ENCODE measurements at places on chromosomes 1 and 21. TPM values are rescaled to one million over a fixed set of nuclear protein-coding genes. Genes with fewer than 3 reads are reported as not detected.

- H3K4me3 ChIP-seq = no peak overlapping the region
- peak; percentile 52 for DNase-seq
- no peaks in the 10 kb centered on the region for H3K36me3 ChIP-seq
- H3K4me1 ChIP-seq = peaks cover 7% of the 10 kb centered on the region
Observed at GRCh38 chr1:244341455-244342450, 110.0 kb downstream of the ADSS2 start.

GRCh38 chr1:47867438-47868347 is 129.5 kb downstream of the TRABD2B start:
- no peak overlapping the region for H3K4me3 ChIP-seq
- no peaks in the 10 kb centered on the region for H3K4me1 ChIP-seq
- DNase-seq = no peak
- no peaks in the 10 kb centered on the region for H3K36me3 ChIP-seq
- no peaks in the 10 kb centered on the region for H3K27me3 ChIP-seq

GRCh38 chr1:27507960-27508665 is 18.1 kb upstream of the WASF2 start:
- H3K4me3 ChIP-seq = no peak overlapping the region
- peaks cover 8% of the 10 kb centered on the region for H3K4me1 ChIP-seq
- no peak for DNase-seq
- H3K27me3 ChIP-seq = no peaks in the 10 kb centered on the region

DNA sequence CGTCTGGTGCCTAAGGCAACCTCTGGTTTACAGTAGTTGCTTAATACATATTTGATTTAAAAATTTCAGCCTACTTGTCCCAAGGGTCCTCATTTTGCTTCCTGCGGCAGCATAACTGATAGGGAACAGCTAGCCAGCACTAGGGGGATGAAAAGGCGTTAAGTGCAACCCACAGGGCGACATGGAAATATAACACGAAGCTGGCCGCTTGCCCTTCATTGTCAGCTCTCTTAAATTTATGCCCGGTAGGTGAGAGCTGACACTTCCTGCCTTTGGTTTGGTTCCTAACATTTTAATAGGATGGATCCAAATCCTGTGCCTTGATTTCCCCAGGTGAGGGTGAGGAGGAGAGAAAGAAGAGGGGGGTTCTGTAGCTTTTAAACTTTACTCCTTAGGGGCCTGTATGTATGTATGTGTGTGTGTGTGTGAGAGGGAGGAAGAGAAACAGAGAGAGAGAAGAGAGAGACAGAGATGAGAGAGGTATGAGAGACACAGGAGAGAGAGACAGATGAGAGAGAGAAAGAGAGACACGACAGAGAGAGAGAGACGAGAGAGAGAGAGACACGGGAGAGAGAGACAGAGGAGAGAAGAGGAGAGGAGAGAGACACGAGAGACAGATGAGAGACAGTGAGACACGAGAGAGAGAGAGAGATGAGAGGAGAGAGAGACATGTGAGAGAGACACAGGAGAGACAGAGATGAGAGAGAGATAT is 938 bp upstream of the ACTN2 start:
- H3K27ac ChIP-seq = peak overlapping the region; percentile 43
- H3K4me1 ChIP-seq = peaks cover 17% of the 10 kb centered on the region
- H3K36me3 ChIP-seq = peaks cover 2% of the 10 kb centered on the region
- DNase-seq = no peak
- H3K27me3 ChIP-seq = peaks cover 31% of the 10 kb centered on the region
- H3K4me3 ChIP-seq = peak overlapping the region; percentile 51

- H3K27me3 ChIP-seq = no peaks in the 10 kb centered on the region
- H3K36me3 ChIP-seq = no peaks in the 10 kb centered on the region
- no peaks in the 10 kb centered on the region for H3K4me1 ChIP-seq
- no peak overlapping the region for H3K4me3 ChIP-seq
- DNase-seq = no peak
- H3K27ac ChIP-seq = no peak overlapping the region
Observed at GRCh38 chr21:44262338-44263056, 800 bp upstream of the DNMT3L start.

DNA sequence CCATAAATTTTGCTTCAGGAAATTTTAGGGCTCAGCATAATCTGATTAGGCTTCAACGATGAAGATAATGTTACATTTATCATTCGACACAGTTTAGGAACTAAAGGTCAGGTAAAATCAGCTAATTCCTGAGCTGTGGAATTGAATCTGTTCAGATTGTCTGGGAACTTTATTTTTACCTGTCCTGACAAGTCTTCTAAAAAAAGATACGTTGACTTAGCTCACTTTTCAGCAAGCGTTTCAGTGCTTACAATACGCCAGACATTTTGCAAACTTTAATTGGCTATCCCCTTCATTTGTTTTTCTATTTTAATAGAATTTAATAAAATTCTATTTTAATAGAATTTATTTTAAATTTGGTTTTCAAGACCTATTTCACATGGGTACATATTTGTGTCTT is 57.8 kb downstream of the POU2F1 start:
- no peak overlapping the region for H3K4me3 ChIP-seq
- no peak for DNase-seq
- H3K4me1 ChIP-seq = peaks cover 55% of the 10 kb centered on the region
- no peaks in the 10 kb centered on the region for H3K27me3 ChIP-seq
- H3K36me3 ChIP-seq = no peaks in the 10 kb centered on the region

GRCh38 chr1:63012339-63012738 is 228.4 kb downstream of the ATG4C start:
- H3K36me3 ChIP-seq = no peaks in the 10 kb centered on the region
- no peaks in the 10 kb centered on the region for H3K4me1 ChIP-seq
- no peak overlapping the region for H3K4me3 ChIP-seq
- peaks cover 7% of the 10 kb centered on the region for H3K27me3 ChIP-seq
- no peak overlapping the region for H3K27ac ChIP-seq

SLAMF9 gene
- total RNA-seq = not detected

GRCh38 chr1:7534061-7534825 is 236.9 kb upstream of the VAMP3 start:
- no peak for DNase-seq
- no peak overlapping the region for H3K27ac ChIP-seq
- H3K36me3 ChIP-seq = no peaks in the 10 kb centered on the region
- H3K4me1 ChIP-seq = no peaks in the 10 kb centered on the region

- DNase-seq = peak; percentile 77
- no peak overlapping the region for H3K27ac ChIP-seq
- peaks cover 1% of the 10 kb centered on the region for H3K36me3 ChIP-seq
- peaks cover 7% of the 10 kb centered on the region for H3K4me1 ChIP-seq
Observed at GRCh38 chr21:32403201-32403777, 9.2 kb upstream of the EVA1C start.

SKI gene
- total RNA-seq = 34.0 TPM

DNA sequence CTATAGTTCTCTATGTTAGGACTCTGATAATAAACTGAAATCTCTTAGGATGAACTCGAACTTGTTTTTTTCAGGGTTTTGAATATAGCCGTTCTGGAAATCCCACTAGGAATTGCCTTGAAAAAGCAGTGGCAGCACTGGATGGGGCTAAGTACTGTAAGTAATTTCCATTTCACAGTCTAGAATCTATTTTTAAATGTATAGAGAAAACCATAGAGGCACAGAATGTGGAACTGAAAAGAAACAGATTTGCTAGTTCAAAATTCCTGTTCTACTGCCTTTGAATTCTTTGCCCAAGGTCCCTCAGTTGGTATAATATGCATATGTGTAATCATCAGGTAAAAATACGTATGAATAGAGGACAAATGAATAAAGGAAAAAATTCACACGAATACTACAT is 4.8 kb downstream of the CTH start:
- no peak for DNase-seq
- no peak overlapping the region for H3K27ac ChIP-seq
- no peaks in the 10 kb centered on the region for H3K27me3 ChIP-seq
- H3K36me3 ChIP-seq = peaks cover 14% of the 10 kb centered on the region
- no peak overlapping the region for H3K4me3 ChIP-seq
- peaks cover 7% of the 10 kb centered on the region for H3K4me1 ChIP-seq

HLCS gene
- total RNA-seq = 15.0 TPM

- no peaks in the 10 kb centered on the region for H3K36me3 ChIP-seq
- DNase-seq = no peak
Observed at GRCh38 chr1:238488401-238488800, 597.7 kb upstream of the ZP4 start.

GRCh38 chr21:44706026-44706705 is 5.2 kb downstream of the TSPEAR start:
- no peak overlapping the region for H3K27ac ChIP-seq
- peaks cover 11% of the 10 kb centered on the region for H3K36me3 ChIP-seq
- H3K4me3 ChIP-seq = no peak overlapping the region
- H3K27me3 ChIP-seq = peaks cover 71% of the 10 kb centered on the region

GRCh38 chr21:45420061-45421041 is 15.4 kb downstream of the COL18A1 start:
- H3K27me3 ChIP-seq = peaks cover 2% of the 10 kb centered on the region
- DNase-seq = no peak
- no peak overlapping the region for H3K4me3 ChIP-seq
- no peaks in the 10 kb centered on the region for H3K36me3 ChIP-seq
- H3K27ac ChIP-seq = no peak overlapping the region

SLC2A5 gene
- not detected for total RNA-seq

CFAP410 gene
- 11.4 TPM for total RNA-seq

MROH7 gene
- 0.25 TPM for total RNA-seq

- peaks cover 2% of the 10 kb centered on the region for H3K36me3 ChIP-seq
- peaks cover 8% of the 10 kb centered on the region for H3K4me1 ChIP-seq
- DNase-seq = no peak
- H3K4me3 ChIP-seq = no peak overlapping the region
- no peak overlapping the region for H3K27ac ChIP-seq
Observed at GRCh38 chr1:151336556-151336955, 9.3 kb upstream of the PI4KB start.

SLFNL1 gene
- total RNA-seq = 0.14 TPM

- H3K36me3 ChIP-seq = no peaks in the 10 kb centered on the region
- H3K27ac ChIP-seq = no peak overlapping the region
- peaks cover 3% of the 10 kb centered on the region for H3K4me1 ChIP-seq
- no peak for DNase-seq
Observed at GRCh38 chr1:107262467-107263286, 121.8 kb downstream of the NTNG1 start.

GRCh38 chr21:33973268-33973667 is 57.7 kb upstream of the ATP5PO start:
- peaks cover 13% of the 10 kb centered on the region for H3K36me3 ChIP-seq
- DNase-seq = no peak
- no peak overlapping the region for H3K4me3 ChIP-seq
- no peaks in the 10 kb centered on the region for H3K27me3 ChIP-seq
- peaks cover 56% of the 10 kb centered on the region for H3K4me1 ChIP-seq
- no peak overlapping the region for H3K27ac ChIP-seq

GRCh38 chr1:55064861-55065263 is 25.5 kb downstream of the PCSK9 start:
- H3K4me3 ChIP-seq = no peak overlapping the region
- H3K27me3 ChIP-seq = no peaks in the 10 kb centered on the region
- no peak overlapping the region for H3K27ac ChIP-seq
- H3K36me3 ChIP-seq = peaks cover 30% of the 10 kb centered on the region
- peaks cover 10% of the 10 kb centered on the region for H3K4me1 ChIP-seq

GRCh38 chr1:205775717-205776056 is 405 bp upstream of the RAB29 start:
- peaks cover 50% of the 10 kb centered on the region for H3K4me1 ChIP-seq
- H3K27me3 ChIP-seq = no peaks in the 10 kb centered on the region
- H3K27ac ChIP-seq = peak overlapping the region; percentile 90
- H3K4me3 ChIP-seq = peak overlapping the region; percentile 89
- no peak for DNase-seq

SNX7 gene
- total RNA-seq = 0.18 TPM

ADAMTSL4 gene
- 0.59 TPM for total RNA-seq

DNA sequence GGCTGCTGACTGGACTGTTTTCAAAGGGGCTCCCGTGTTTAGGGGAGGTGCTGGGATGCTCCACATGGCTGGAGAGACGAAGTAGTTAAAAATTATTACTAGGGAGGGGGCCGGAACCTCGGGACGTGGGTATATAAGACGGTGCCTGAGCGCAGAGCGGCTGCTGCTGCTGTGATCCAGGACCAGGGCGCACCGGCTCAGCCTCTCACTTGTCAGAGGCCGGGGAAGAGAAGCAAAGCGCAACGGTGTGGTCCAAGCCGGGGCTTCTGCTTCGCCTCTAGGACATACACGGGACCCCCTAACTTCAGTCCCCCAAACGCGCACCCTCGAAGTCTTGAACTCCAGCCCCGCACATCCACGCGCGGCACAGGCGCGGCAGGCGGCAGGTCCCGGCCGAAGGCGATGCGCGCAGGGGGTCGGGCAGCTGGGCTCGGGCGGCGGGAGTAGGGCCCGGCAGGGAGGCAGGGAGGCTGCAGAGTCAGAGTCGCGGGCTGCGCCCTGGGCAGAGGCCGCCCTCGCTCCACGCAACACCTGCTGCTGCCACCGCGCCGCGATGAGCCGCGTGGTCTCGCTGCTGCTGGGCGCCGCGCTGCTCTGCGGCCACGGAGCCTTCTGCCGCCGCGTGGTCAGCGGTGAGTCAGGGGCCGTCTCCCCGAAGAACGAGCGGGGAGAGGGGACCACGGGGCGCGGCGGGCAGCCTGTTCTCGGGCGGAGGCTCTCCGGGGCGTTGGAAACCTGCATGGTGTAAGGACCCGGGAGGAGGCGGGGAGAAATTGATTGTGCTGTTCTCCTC is at the start of gene CHODL:
Gene CHODL (plus strand): TSS at position 163 of the 793 bp plus-strand sequence. CDS start 391 bp downstream, at position 554.
- H3K27me3 ChIP-seq = peaks cover 17% of the 10 kb centered on the region
- H3K4me3 ChIP-seq = no peak within 1 kb of the TSS
- H3K36me3 ChIP-seq = no peaks in the 10 kb centered on the region
- no peak for DNase-seq

DNA sequence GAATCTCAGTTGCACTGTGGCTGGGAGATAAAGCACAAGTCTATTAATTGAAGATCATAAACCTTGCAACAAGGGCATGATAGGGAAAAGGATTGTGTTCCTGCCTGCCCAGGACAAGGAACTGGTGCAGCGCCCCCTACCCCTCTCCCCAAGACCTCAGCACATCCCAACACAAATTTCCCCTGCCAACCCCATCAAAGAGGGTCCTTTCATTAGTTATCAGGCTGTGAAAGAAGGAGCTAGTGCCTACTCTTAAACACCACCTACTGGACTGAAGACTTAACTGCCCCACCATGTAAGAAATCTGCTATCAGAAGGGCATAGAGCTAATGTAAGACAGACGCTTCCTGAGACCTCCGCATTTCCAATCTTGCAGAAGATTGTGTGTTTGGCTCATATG is 372.6 kb downstream of the AGBL4 start:
- H3K4me1 ChIP-seq = no peaks in the 10 kb centered on the region
- no peak overlapping the region for H3K27ac ChIP-seq
- DNase-seq = no peak
- H3K36me3 ChIP-seq = no peaks in the 10 kb centered on the region
- no peak overlapping the region for H3K4me3 ChIP-seq

DNA sequence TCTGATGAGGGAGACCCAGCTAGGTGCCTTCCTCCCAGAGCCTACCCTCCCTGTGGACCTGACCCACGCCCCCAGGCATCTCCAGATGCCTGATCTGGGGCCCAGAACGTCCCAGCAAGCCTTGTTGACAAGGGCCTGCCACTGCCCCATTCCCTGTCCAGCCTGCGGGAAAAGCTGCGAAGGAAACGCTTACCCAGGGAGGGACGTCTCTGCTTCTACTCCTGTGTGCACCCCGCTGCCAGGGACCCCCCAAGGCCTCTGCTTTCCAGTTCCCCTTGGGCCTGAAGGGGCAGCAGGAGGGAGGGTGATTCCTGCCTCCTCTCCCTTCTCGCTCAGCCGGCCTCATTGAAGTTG is 11.6 kb upstream of the CLSTN1 start:
- no peak for DNase-seq
- H3K4me3 ChIP-seq = no peak overlapping the region
- no peaks in the 10 kb centered on the region for H3K4me1 ChIP-seq
- no peak overlapping the region for H3K27ac ChIP-seq
- H3K27me3 ChIP-seq = no peaks in the 10 kb centered on the region

GRCh38 chr1:88661951-88662699 is 21.9 kb upstream of the PKN2 start:
- no peaks in the 10 kb centered on the region for H3K27me3 ChIP-seq
- no peak overlapping the region for H3K4me3 ChIP-seq
- peaks cover 28% of the 10 kb centered on the region for H3K4me1 ChIP-seq
- no peak for DNase-seq
- no peaks in the 10 kb centered on the region for H3K36me3 ChIP-seq
